ENCODE measurements at places on chromosomes 16 and 17.

GRCh38 chr17:78117027-78117981 is 11.3 kb downstream of the TMC6 start:
- no peak for DNase-seq

DNA sequence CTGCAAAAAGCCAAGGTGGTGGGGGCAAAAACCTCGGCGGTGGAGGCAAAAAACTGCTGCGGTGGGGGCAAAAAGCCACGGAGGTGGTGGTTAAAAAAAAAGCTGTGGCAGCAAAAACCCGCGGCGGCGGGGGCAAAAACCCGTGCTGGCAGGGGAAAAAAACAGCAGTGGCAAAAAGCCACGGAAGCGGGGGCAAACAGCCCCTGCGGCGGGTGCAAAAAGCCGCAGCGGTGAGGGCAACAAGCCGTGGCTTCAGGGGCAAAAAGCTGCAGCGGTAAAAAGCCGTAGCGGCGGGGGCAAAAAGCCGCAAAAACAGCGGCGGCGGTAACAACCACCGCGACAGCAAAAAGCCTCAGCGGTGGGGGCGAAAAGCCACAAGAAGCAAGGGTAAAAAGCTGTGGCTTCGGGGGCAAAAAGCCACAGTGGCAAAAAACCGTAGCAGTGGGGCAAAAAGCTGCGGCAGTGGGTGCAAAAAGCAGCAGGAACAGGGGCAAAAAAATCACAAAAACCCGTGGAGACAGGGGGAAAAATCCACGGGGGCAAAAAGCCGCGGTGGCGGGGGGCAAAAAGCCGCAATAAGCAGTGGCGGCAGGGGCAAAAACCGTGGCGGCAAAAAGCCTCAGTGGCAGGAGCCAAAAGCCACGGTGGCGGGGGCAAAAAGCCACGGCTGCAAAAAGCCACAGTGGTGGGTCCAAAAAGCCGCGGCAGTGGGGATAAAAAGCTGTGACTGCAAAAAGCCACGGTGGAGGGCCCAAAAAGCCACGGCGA is 193.7 kb downstream of the SHCBP1 start:
- no peak for DNase-seq

DNA sequence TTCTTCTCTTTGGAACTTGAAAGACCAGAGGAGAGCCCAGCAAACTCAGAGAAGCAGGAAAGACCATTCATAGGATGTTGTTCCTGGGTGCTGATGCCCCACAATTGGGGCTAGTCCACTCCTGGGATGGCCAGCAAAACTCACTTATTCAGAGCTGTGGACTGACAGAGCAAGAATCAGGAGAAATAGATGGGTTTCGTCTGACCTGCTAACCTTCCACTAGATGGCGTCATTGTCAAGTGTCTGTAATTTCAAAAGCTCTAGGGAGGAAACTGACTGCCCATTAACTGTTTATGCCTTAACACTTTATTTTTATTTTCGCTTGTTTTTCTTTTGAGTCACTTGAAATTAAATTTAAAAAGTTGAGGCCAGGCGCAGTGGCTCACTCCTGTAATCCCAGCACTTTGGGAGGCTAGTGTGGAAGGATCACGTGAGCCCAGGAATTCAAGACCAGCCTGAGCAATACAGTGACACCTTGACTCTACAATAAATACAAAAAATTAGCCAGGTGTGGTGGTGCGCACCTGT is 28.7 kb upstream of the MILR1 start:
- peak; percentile 37 for DNase-seq

GRCh38 chr16:86346034-86346433 is 164.3 kb upstream of the FOXF1 start:
- no peak for DNase-seq

DNA sequence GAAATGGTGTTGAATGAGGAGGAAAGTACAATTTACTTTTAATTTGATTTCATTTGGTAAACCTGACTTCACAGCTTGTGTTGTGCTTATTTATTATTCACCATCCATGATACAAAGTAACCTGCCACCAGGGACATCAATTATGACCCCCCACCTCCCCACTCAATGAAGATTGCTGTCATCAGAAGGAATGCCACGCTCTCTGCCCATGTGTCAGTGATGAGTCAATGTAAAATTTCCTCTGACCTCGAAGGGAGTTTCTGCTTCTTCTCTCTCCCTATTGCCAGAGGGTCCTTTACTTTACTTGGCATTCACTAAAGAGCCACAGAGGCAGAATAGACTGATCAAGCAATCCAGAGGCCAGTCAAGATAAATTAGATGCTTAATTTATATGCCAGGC is 759.7 kb downstream of the CDH11 start:
- no peak for DNase-seq

- no peak for DNase-seq
Observed at GRCh38 chr17:29240477-29240876, 6.2 kb upstream of the CRYBA1 start.

- no peak for DNase-seq
Observed at GRCh38 chr16:9260666-9261065, 169.2 kb downstream of the HAPSTR1 start.

DNA sequence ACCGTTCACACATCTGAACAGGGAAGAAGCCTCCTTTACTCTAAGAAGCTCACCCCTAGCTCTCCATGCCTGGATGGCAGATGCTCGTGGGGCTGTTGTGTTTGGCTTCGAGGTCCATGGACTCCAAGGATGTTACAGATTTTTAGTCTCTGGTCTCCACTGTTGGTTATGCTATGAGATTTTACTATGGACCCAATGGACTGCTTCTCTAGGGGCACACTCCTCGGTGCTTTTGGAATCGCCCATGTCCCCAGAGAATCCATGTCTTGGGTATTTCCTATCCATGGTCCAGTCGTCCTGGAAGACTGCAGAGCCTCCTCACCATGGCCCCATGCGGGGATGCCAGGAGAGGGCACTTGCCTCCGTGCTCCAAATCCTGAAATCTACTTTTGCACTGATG is 83.4 kb downstream of the KCNJ12 start:
- no peak for DNase-seq

GRCh38 chr16:66846266-66846665 is 2.1 kb downstream of the CA7 start:
- no peak for DNase-seq

GRCh38 chr16:2757344-2757743 is 4.9 kb downstream of the SRRM2 start:
- no peak for DNase-seq

DNA sequence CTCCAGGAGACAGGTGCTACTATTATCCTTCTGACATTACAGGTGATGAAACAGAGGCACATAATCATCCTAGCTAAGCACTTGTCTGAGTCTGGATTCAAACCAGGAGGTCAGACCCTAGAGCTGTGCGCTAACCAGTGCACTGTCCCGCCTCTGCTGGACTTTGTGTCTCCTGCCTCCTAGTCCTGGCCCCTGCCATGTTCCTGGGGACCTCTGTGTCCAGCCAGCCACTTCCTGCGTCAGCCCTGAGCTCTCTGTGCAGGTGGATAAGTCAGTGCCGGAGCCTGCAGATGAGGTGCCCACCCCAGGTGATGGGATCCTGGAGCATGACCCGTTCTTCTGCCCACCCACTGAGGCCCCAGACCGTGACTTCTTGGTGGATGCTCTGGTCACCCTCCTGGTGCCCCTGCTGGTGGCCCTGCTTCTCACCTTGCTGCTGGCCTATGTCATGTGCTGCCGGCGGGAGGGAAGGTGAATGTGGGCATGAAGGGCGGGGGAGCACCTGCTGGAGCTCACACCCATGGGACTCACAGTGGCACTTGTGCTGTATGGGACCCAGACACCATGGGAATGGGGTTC is 4.2 kb downstream of the SGCA start:
- no peak for DNase-seq

GRCh38 chr16:57349212-57350031 is 9.2 kb upstream of the CCL22 start:
- DNase-seq: no peak

DNA sequence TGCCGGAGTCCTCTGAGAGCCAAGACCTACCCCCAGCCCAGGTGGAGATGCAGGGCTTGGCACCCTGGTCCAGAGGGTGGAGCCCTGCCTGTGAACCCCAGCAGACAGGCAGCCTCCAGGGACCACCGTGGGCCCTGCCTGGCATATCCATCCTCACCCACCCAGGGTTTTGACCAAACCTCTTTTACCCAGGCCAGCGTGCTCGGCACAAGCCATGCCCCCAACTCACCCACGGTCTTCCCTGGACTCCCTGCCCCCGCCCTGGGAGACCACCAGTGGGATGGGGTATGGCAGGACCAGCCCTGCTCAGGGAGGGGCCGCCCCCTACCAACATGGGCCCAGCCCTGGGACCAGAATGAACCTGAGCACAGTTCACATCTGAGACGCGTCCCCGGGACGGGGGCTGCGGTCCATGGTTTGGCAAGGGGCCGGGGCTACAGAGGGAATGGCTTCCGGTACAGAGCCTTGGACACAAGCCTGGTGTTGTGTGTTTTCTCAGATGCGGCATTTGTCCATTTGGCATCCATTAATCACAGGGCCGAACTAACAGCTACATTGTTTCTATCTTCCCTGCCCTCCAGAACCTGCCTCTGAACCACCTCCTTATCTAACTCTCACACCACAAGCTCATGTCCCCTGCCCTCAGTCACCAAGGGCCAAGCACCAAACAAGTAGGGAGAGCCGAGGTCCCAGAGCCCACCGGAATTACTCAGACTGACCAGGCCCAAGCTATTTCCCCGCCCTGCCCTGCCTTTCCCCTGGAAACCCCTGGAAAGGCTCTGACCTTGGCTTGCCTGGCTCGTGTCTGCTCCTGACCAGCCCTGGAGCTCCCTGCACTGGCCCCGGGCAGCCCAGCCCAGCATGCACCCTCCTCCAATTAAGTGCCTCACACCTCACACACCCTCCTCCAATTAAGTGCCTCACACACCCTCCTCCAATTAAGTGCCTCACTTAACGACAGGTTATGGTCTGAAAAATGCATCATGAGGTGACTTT is 14.1 kb downstream of the HS3ST6 start:
- DNase-seq: no peak

DNA sequence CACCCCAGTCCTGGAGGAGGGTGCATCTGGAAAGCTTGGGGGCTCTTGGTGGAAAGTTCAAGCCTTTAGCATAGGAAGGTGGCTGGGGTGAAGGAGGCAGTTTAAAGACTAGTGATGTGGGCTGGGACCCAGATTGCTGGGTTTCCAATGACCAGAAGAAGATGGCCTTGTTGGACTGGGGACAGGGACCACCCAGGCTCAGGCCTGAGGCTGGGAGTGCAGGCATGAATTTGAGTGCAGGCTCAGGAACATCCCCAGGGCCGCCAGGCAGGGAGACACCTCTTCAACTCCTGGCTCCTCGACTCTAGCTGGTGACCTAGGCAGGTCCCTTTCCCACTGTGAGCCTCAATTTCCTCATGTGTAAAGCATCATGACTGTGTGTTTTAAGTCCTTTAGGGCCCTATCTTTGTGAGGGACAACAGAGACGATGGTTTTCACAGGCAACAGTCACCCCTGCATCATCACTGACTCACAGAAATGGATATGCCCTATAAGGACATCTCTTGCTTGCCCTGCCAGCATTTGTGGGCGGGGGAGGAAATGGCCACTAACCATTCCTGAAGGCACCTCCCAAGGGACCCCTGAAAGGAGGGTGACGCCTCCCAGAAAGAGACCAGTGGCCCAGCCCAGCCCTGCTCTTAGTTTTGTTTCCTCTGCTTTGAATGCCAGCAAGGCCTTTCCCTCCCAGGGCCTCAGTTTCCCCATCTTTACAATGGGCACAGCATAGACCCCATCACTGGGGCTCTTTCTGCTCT is 11.1 kb downstream of the NLRC5 start:
- DNase-seq: peak; percentile 90

DNA sequence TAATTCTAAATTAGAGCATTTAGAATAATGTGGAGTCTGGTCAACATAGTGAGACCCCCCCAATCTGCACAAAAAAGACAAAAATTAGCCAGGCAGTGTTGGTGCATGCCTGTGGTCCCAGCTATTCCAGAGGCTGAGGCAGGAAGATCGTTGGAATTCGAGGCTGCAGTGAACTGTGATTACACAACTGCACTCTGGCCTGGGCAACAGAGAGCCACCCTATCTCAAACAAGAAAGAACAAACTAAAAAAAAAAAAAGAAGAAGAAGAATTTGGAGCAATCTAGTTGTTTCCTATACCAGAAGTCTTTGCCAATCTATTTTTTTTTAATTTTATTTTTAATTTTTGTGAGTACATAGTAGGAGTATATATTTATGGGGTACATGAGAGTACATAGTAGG is 6.0 kb downstream of the CETP start:
- no peak for DNase-seq

GRCh38 chr16:18048853-18049546 is 287.5 kb downstream of the NPIPA8 start:
- DNase-seq: no peak

GRCh38 chr17:49861150-49861884 is 13.4 kb upstream of the TAC4 start:
- no peak for DNase-seq

- DNase-seq: no peak
Observed at GRCh38 chr16:6021276-6021943, 923.8 kb upstream of the EEF2KMT start.

- DNase-seq: no peak
Observed at GRCh38 chr16:66923866-66924265, 1.5 kb downstream of the RRAD start.

DNA sequence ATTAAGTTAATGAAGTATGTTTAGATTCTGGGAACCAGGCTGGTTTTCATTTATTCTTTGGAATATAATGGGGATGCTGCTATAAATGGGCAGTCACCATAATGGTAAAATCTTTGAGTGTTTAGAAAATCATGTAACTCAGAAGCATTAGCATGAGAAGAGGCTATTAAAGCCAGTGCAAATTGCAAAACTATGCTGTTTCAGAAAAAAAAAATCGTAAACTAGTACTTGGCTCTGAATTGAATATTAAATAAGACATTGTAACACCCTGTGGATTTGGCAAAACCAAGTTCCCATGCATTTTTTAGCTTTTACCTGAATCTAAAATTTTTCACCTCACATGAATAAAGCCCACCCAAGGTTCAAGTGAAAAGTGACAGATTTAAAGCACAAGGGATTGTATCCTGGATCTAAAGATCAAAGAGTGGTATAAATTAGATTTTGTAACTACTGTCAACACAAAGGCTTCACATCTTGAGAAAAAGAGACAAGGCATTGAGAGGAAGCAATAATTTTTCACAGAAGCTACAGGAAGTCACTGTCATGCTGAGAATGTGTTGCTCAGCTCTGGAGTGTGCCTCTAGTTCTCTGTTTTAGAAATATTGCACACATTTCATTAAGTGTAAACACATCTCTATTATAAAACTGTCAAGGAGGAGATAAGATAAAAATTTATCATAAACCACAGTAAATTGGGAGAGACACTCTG is 142.2 kb downstream of the ABCA8 start:
- DNase-seq: peak; percentile 53

DNA sequence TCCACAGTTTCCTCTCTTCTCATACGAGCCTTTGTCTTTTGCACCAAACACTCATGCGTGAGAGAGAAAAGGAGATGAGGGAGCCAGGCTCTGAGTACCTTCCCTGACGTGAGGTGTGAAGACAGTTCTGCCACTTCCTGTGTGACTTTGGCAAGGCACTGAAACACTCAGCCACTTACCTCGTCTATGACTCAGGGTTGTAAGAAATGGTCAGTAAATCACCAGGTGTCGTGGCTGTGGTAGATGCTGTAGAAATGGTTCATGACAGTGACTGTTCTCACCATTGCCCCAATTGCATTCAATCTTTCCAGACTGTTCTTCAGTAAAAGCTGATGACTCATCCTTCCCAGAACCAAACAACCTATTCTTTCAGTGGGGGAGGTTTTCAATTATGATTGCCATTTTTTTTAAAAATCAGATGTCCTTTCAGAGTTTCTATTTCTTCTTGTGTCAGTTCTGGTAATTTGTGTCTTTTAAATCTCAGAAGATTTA is 49.2 kb upstream of the CBFA2T3 start:
- no peak for DNase-seq

Data from GM04503 (cell line).